ENCODE measurements at places on chromosomes 11 and 22.

DNA sequence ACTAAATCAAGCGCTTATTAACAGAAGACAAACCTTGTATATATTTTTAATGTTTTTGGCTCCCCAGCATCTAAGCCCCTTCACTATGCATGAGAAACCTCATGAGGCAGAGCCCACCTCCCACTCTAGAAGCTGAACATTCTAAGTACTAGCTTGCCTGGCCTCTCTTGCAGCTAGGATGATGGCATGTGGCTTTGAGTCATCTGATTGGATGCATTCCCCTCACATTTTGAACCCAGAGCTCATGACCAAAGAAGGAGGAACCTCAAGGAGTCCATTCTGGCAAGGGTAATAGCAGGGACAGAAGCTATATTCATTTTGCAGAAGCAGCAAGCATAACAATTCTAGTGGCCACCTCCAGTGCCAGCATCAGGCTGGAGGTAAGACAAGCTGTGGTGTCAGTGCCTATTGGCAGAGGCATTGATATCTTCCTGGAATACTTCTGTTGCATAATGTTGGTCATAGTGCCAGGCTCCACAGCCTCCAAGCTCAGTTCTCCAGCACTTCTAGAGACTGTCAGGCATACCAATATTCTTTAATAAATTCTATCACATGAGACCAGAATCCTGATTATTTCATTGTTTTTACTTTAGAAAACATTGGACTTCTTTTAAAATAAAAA lies 14.2 kb upstream of the ZC3H12C start:
- DNase-seq: no peak

DNA sequence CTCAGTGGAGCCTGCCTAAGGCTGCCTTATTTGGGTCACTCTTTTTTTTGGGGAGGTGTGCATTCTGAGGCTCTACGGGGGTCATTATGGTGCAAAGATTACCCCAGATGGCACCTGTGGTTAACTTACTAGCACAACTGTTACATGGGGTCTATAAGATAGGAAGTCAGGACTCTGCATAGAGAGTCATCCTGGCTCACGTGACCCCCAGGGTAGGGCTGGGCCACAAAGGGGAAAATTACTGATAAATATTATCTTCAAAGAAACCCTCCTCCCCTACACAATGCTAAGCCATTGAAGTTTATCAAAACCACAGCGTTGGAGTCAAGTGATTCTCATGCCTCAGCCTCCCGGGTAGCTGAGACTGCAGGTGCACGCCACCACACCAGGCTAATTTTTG lies 397.1 kb downstream of the MN1 start:
- no peak for DNase-seq

GRCh38 chr11:26901162-26901561 lies 92.8 kb upstream of the FIBIN start:
- DNase-seq: no peak

- DNase-seq: no peak
Observed at GRCh38 chr22:25090225-25090890, 109.3 kb upstream of the CRYBB3 start.

DNA sequence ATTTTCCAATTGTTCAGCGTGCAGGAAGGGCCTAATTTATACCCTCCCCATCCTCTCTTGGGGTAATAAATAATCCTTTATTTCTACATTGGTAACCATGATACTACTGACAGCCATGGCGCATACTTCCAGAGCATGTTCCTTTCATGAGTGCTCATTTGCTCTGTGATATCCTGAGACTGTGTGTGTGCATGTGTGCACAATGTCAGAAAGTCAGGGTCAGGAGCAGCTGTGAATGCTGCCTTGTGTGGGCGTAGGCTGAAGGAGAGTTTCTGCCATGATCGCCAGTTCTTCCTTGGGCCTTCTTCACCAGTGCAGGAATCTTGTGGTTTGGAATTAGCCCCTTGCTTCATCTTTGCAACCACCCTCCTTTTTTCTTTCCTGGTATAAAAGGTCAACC lies 10.2 kb downstream of the TUBA8 start:
- no peak for DNase-seq

GRCh38 chr11:76665921-76666351 lies 4.6 kb downstream of the LRRC32 start:
- no peak for DNase-seq

DNA sequence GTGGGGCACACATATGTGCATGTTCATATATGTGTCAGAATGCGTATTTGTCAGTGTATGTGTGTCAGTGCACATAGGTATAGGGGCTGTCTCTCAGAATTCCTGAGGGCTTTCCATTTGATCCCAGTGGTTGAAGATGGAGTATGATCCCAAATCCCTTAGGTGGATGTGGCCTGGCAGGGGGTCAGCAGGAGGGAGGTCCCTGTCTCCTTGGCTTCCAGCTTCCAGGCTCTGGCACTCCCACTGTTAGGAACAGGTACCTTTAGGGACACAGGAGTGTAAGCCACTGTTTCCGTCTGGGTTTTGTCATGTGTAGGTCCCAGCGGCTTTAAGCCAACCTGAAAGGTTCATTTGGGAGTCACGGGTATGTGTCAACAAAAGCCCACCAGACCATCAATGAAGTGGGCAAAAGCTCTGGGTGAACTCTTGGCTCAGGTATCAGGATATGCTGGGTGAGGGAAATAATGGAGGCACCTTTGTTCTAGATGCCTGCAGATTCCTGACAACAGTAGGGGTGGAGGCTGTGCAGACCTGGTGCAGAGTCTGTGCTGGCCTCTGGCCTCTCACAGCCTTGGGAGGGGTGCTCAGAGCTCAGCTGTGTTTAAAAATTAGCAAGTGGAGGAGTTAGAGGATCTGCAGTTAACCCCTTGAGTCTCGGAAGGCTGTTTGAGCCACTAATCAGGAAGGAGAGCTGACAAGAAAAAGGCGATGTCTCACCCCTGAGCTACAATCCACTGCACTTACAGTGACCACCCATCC lies 9.0 kb downstream of the KCNQ1OT1 start:
- DNase-seq: no peak

DNA sequence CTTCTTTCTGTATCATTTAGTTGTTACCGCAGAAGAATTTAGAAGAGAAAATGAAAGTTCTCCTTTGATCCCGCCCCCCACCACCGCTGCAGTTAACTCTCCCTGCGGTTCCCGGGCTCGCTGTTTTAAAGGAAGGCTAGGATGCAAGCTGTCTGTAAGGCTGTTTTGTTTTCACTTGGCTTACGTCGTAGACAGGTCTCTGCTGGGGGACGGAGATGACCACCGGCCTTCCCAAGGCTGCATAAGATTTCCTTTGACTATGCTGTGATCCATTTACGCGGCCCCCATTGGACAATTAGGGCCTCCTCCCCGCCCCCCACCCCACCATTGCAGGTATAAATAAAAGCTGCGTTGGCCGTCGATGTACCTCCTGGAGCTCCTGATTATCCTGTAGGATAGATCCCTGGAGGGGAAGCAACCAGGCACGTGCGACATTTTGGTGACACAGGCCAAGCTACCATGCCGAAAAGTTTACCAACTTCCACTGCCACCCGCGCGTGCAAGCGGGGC lies 1.4 kb upstream of the CPT1A start:
- DNase-seq: no peak

DNA sequence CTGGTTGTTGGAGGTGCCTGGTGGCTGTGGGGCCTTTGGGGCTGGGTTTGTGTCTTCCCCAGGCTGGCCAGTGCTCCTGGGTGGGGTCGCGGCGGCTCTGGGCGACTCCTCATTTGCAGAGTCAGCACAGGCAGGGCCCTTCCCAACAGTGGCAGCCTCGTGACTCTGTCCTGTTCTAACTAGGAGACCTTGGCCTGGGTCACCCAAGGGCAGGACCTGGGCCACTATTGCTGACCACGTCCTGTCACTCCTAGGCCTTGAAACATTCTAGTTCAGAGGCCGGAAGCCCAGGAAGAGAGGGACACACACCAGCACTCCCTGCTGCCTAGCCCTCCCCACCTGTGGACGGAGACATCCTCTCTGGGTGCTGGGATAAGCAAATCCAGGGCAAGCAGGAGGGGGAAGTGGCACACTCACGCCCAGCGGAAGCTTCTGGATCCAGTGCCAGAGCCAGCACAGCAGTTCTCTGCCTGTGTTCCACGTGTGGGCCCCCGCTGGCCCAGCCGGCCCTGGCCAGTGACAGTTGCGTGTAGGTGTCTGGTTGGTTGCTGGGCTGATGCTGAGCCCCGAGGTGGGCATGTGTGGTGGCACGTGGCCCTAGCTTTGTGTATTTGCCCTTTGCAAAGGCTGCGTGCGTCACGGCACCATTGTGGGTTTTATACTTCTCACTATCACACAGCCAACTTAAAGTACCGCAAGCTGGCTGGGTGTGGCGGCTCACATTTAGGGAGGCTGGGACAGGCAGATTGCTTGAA lies 4.3 kb upstream of the CHID1 start:
- peak; percentile 60 for DNase-seq

DNA sequence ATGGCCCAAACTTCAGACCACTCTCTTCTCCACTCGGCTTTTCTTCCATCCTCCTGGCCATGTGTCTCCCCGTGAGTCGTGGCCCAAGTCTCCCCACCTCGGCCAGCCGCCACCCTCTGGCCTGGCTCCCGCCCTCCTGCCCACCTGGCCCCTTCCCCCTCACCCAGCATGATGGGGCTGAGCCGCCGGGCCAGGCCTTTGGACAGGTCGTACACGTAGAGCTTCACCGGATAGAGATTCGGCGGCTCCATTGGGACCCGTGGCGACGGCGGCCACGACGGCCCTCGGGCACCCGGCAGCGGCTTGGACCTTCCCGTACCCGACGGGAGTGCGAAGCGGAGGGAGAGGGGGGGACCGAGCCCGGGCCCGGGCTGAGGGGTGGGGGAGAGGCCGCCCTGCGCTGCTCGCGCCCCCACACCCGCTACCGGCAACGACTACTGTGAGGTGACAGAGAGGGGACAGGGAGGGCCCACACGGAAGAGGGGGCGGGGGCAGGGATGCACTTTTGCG lies at the start of gene DESI1:
Gene DESI1 (minus strand): TSS at position 455 of the 510 bp plus-strand sequence. CDS start 204 bp downstream, at position 251.
- DNase-seq: peak; percentile 47

Measured in Ammon's horn (tissue), 1 donor.